Stimulated activated naive B cell treated with anti-CD40 and anti-IgM and Interleukin-4, amounts not matched to agents 10 μg/mL and 1 μg/mL and 100 μg/mL, for 72 hours (primary cell): ENCODE measurements at places on chromosomes 5 and 9.

DNA sequence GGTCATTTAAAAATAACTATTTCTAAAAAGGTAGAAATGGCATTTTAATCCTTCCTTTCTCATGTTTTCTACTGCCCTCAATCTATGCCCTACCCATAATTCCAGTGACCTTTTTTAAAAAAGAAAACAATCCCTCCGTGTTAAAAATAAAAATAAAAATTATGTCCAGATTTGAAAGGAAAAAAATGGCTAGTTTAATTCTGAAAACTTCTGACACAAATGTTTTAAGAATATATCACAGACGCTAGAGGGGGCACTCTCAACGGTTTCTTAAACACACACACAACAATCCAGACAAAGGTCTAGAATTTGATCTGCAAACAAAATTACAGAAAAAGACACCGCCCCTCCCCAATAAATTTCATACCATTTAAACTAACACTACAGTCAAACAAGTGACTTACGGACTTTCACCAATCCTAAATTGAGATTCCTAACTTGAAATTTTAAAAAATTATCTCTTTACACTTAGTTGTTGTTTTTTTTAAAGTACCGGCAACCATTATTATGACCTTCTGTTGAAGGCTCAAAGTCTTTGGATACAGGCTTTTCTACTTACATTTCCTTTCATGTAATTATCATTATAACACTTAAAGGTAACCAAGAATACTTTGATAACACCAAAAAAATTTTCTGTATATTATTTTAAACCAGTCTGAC is 38.2 kb downstream of the CLINT1 start:
- DNase-seq = no peak

- no peak for DNase-seq
These were observed 27.8 kb upstream of the GLIS3 start for GRCh38 chr9:4327504-4328191.

DNA sequence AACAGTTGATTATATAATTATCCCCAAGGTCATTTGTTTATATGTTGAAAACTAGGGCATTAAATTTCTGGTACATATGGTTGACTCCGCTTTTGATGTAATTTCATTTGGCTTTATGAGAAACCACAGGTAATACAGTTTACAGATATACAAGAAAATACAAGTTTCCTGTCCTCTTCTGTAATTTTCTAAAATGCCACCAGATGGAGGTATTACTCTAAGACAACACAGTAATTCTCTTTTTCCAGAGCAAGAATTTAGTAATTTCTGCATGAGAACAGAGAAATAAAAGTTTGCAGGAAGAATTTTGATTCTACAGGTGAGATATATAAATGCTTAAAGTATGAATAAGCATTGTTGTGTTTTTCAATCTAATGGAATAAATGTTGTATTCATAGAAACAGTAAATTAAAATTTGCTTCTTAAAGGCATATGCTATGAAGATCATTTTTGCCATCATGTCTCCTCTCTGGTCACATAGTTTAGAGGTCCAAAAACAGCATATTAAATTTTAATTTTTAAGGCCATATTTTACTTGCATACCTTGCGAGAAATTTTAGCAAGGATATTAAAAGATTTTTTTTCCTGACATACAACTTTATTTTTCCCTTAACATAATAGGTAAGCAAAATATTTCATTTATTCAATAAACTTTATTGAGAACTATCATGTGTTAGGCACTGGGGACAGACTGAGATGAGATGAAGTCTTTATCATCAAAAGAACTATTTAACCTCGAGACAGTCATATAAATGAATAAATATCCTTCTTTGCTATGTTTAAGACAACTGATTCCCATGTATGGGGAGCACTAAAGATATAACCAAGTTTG is 22.7 kb downstream of the CHD1 start:
- no peak for DNase-seq

- no peak for DNase-seq
These were observed 64.4 kb downstream of the PPARGC1B start for GRCh38 chr5:149794487-149794971.

GRCh38 chr5:174581894-174582293 is 142.5 kb upstream of the MSX2 start:
- DNase-seq = no peak

GRCh38 chr9:90546200-90546599 is 96.4 kb downstream of the DIRAS2 start:
- no peak for DNase-seq

DNA sequence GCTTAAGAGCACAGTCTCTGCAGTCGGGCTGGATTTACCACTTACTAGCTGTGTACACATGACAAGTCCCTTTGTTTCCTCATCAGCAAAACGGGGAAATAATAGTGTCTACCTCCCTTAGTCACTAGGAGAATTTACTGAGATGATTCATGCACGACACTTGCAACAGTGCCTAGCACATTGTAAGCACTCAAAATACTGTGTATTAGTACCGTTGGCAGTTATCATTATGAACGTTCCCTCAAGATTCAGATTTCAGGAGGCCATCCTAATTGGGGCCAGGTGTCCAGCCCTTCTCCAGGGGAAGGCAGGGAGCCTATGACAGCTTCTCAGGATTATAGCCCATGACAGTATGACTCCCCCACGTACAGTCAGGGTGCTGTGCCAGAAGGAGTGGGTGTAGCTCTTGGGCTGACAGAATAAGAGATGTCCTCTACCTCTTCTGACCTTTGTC is 164.3 kb downstream of the DOCK2 start:
- no peak for DNase-seq

DNA sequence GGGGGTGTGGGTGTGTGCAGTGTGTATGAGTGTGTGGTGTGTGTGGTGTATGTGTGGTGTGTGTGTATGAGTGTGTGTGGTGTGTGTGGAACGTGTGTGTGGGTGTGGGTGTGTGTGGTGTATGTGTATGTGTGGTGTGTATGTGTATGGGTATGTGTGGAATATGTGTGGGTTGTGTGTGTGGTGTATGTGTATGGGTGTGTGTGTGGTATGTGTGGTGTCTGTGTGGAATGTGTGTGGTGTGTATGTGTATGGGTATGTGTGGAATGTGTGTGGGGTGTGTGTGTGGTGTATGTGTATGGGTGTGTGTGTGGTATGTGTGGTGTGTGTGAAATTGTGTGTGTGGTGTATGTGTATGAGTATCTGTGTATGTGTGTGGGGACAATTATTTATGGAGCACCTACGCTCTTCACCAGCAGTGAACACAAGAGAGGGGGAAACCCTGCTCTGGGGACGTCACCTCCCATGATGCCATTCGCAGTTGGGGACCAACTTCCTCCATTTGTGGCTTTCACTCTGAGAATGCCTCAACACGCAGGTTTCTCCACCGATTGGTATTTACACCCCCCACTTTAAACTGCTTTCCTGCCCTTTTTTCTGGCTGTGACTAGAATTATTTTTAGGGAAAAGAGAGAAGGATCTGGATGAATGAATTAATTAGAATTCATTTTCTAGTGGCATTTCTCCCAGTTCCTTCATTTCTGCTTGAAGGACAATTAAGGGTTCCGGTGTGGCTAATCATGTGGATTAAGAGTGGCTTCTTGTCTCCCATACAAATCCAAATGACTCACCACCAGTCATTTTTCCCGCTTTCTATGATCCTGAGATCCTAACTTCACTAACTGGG is 238.1 kb downstream of the ROR2 start:
- peak; percentile 90 for DNase-seq

- no peak for DNase-seq
These were observed 27.1 kb downstream of the CD14 start for GRCh38 chr5:140605879-140606278.

DNA sequence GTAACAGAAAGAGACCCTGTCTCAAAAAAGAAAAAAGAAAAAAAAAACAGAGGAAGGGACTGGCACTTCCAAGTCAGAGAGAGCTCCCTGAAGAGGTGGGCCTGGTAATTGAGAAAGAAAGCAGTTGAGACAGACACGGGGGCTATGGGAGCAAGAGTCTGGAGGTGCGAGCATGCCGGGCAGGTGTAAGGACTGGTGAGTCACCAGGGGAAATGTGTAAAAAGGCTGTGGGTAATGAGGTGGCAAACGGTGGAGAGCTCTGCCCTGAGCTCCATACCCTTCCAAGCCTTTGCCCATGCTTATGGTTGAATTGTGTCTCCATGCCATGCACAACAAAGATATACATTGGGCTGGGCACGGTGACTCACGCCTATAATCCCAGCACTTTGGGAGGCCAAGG is 18.0 kb upstream of the JADE2 start:
- no peak for DNase-seq

- no peak for DNase-seq
These were observed 286.8 kb downstream of the ARHGAP26 start for GRCh38 chr5:143056792-143057579.

DNA sequence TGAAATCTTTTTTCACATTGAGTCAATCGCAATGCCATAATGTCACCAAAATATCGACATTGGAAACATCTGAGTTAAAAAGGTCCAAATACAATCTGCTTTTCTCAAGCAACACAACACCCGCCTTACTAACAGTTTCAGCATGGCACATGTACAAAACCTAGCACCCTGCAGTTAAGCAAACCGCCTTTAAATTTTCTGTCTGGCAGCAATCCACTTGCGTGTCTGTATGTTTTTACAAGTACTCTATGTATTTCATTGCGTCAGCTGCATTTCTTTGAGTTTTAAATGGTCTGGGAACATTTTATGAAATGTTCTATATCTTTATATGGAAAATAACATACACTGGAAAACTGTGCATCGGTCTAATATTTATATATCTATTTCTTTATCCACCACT is 134.6 kb downstream of the DENND1A start:
- DNase-seq = no peak

DNA sequence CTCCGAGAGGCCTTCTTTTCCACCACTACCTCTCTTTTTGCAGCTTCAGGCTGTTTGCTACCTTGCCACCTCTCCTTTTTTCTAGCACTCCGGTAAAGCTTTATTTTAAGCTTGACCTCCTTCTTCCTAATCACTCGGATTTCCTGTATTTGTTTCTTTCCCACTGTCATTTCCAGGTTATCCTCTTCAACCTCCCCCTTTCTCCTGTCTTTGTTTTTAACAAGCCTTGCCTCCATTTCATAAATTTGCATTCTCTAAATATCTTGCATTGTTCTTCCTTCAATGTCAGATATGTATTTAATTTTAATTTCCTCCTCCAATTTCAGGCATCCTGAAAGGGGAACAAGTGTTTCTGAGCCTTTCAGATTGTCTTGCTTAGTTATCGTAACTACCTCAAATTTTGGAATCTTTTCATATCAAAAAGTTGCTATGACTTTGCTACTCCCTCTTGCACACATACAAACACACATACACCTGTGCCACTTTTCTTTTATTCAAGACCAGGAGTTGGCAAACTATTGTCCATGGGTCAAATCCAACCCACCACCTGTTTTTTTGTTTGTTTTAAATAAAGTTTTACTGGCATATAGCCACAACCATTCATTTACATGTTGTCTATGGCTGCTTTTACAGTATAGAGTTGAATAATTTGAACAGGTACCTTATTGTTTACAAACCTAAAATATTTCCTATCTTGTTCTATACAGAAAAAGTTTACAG is 22.7 kb downstream of the DPYSL3 start:
- DNase-seq = no peak

DNA sequence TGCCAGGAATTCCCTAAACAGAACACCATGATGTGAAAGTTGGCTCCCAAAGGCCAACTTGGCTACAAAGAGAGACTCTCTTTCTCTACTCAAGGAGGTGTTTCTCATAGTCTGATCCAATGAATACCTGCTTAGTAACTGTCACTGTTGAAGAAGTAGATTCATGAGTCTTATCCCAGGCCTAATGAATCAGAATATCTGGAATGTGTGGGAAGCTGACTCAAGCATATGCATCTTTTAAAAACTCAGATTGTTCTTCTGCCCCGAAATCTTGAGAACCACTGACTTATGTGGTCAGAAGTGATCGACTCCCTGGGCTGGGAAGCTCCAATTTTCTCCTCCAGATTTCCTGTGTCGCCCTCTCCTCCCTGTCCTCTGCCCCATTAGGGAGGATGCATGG is 345.6 kb downstream of the PLK2 start:
- no peak for DNase-seq

DNA sequence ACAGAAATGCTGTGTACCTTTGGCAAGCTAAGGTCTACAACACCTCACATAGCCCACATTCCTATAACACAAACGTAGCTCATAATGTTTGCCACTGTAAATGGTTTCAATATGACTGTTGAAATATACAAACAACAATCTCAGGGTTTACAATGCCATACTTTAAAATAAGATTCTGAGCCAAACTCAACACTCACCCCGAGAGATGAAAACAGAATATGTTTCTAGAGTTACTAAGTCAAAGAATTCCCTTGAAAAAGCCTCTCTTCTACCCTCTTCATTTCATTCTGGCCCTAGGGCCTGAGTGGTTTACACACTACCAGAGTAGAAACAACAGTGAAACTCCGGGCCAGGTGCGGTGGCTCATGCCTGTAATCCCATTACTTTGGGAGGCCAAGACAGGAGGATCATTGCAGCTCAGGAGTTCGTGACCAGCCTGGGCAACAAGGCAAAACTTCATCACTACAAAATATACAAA is 72.6 kb downstream of the MYO10 start:
- no peak for DNase-seq

DNA sequence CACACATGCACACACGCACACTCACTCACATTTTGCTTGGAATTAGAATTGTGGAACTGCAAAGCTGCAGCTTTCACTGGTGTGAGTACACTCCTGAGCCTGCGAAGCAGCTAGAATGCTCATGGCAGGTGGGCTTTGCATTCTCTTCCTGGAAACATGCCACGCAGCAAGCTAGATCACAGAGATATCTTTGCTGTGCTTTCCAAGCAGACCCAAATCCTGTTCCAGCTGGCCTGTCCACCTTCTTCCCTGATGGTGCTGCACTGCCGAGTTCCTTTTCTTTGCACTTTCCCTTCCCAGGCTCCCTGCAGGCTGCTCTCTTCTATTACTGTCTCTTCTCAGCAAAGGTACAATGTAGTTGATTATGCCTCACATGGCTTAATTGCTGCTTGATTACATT is 92.7 kb upstream of the CKMT2 start:
- no peak for DNase-seq

DNA sequence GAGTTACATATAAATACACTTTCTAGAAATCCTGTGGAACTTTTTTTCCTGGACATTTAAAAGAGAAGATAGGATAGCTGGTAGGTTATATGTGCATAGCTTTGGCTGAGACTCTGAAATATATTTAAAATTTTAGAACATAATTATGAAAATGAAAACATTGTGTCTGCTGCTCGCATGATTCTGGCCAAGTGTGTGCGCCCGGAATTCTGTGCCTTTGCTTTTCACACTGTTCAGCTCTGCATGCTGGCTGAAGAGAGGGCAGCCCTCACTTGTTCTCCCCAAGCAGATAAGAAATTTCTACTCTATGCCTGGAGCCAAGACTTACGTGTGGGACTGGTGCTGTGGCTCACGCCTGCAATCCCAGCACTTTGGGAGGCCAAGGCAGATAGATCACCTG is 153.9 kb downstream of the MED10 start:
- DNase-seq = no peak

DNA sequence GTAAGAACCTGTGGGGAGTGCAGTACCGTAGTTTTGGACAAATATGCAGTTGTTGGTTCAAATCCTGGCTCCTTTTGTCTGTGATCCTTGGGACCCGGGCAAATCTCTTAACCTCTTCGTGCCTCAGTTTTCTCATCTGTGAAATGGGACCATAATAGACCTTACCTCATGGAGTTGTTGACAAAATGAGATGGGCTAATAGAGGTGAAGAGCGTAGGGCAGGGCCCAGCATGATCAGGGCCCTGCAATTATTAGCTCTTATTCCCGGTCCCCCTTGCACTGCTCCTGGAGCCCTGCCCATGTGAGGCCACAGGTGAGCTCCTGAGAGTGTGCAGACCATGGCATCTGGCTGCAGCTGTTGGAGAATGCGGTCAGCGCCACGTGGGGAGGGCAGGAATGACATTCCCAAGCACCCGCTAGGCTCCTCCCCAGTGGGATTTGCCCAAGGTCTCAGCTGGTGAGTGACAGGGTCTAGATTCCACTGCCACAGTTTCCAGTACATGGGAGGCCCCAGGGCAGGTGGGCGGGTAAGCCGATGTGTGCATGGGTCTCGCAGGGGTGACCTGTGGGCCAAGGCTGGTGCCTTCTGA is 41.0 kb downstream of the NEK6 start:
- no peak for DNase-seq
